ENCODE measurements at places on chromosomes 11 and 22.
A peak's percentile ranks its signal among the peaks of the same experiment; 100 is the strongest.

GRCh38 chr22:26197425-26197824, 28.2 kb downstream of the SEZ6L start:
- no peak for DNase-seq

GRCh38 chr22:46783721-46784120, 21.3 kb downstream of the TBC1D22A start:
- no peak for DNase-seq

- DNase-seq: no peak
Observed at GRCh38 chr11:7651140-7651551, 22.2 kb downstream of the CYB5R2 start.

- no peak for DNase-seq
Observed at GRCh38 chr22:36739185-36739584, 35.6 kb upstream of the CACNG2 start.

DNA sequence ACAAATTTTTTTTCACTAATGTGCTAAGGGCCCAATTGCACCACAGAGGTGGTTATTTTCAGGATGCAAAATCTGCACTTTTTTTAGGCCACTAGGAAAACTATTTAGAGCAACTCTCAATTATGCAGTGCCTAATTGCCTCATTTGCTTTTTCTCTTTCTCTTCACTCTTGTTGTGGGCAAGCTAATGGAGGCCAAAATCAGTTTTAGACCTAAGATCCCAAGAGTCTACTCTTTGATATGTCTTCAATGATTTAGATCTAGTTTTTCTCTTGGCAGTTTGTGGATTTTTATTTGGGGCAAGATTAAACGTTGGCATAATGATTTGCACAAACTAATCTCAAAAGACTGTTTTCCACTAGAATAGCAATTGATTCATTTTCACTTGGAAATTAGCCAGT, 1996.9 kb downstream of the LRRC4C start:
- no peak for DNase-seq

GRCh38 chr11:84890676-84891075, 736.5 kb downstream of the DLG2 start:
- no peak for DNase-seq

- DNase-seq: no peak
Observed at GRCh38 chr11:76256448-76256847, 50.1 kb upstream of the WNT11 start.

GRCh38 chr22:20587206-20587958, 80.0 kb downstream of the MED15 start:
- DNase-seq: no peak

GRCh38 chr11:68457216-68457897, 3.2 kb upstream of the PPP6R3 start:
- DNase-seq: no peak

DNA sequence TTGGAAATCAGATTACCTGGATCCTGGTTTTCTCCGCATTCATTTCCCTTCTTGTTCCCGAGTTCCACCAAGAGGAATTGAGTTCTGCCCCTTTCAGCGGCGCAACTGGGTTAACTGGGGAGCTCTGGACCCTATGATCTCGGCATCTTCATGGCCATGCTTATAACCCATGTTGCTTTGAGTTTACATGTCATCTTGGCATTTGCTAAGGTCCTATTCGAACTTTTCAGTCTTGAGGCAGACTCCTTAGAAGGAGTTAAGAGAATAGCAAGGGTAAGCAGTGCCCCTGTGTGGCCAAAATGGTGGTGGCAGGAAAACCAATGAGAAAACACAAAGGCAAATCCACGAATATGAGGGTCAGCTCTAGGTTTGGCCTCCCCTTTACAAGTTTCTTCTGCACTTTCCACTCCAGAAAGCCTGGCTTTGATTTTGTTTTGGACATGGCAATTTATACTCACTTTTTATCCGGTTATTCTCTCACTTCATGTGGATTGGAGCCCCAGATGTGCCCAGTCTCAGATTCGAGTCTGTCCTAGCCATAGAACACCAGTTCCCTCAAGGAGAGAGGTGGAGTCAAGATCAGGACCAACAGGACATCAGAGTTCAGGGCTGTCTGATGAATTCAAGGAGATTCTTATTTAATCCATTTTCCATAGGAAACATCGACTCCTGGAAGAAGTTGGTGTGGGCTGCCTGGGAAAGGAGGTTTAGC, 55.3 kb upstream of the FBXO3 start:
- DNase-seq: peak; percentile 73

DNA sequence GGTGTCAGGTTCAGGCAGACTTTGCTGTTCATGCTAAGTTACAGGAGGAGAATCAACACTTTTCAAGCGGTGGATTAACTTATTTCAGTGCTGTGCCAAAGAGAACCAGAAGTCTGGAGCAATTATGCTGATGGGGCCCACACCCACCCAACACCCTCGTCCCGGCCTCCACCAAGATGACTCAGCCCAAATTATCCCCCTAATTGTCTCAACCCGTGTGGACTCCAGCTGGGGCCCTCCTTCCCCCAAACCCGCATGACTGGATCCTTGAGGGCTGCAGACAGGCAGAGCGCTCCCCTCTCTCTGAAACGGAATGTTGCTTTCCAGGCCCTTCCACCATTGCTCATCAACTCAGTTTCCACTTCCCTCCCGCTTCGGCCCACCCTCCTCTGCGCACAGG, 34.6 kb upstream of the MN1 start:
- DNase-seq: no peak

DNA sequence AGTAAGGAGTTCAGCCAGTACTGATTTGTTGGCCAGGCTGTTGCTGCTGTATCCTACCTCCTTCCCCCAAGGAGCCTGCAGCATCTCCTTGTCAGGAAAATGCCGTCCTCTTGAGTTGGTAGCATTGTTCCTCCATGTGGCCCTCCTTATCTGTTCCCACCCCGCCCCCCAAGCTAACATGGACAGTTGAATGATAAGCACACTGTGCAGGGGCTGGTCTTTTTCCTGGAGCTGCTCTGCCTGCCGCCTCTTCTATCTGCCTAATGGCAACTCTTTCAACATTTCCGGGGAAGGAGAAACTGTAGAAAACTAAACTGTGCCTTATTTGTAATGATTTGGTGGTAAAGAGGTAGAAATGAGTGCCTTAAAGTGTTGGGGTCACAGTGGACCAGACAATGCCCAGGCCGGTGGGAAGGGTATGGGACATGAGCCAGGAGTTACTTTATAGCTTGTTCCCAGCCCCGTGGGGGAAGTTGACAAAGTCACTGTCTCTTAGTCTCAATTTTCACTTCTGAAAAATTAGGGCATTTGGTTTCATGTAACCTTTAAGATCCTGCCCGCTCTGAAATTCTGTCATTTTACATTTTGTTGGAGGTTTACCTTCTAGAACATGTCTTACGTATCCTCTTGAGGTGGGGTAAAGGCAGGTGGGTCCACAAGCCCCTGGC, 4.5 kb downstream of the FAM118A start:
- DNase-seq: no peak

DNA sequence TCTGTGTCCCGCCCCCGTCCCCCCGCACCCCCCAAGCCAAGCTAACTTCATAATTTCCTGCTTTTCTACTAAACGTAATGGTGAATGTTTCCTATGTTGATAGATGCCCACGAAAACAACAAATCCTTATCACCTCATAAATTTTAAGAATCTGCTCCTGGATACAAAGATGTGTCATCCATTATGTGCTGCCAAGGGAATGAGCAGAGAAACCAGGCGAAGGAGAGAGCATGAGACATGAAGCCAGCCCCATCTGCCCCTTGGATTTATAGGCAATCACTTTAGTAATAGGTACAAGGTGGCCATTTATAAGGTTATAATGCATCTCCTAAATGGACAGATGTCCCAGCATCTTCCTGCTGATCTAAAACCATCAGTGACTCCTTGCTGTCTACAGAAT, 30.3 kb downstream of the LAYN start:
- DNase-seq: no peak

DNA sequence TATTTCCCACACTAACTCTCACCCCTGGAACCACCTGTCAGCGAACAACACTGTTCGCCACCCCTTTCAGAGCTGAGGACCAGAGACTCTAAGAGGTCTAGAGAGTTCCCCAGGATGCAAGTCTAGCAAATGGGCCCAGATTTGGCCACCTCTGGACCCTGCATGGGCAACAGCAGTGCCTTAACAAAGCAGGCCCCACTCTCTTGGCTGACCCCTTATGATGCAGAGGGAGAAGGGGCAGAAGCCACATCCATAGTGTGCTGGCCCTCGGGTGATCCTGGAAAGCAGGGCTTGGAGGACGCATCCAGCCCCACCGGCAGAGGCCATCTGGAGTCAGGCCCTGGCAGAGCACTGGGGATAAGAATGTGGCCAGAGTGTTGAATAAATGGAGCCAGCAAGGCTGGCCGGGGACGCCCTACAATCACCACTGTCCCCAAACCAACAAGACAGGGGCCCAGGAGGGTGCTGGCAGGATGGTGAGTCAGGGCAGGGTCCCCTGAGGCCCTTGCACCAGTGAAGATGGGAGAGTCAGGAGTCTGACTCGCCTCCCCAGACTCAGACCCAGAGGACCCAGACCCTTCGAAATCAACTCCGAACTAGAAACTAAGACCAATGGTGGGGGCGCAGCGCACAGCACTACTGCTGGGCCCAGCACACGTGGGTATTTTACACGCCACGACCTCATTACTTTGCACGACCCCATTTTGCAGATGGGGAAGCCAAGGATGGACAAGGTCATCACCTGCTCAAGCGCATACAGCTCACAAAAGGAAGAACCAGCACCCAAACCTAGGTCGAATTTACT, 6.5 kb downstream of the CSNK1E start:
- no peak for DNase-seq

DNA sequence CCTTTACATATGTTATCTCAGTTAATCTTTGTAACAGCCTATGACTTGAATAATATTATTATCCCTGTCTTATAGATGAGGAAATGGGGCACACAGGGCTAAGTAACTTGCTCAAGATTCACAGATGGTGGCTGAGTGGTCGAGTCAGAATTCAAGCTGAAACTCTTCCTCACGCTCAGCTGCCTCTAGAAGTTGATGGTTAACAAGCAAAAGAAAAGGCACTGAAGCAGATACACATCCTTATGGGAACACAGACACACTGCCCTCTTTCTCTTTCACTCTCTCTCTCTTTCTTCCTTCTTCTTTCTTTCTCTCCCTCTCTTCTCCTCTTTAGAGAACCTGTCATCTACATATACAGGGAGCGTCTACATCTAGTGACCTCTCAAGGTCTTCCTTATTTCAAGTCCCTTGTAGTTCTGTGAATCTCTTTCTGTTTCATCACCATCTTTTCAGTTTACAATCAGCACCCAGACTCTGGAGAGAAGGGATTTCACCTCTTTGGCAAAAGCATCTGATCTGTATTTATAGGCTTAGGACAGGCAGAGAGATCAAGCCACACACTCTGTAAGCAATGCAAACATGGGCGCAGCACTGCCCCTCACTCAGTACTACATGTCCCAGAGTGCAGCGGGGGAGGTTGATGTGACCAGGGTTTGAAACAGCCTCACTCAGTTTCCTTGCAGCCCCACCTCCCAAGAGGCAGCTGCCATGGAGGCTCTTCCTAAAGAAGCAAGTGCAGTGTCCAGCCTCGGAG, 75.7 kb downstream of the GRAMD1B start:
- DNase-seq: no peak

DNA sequence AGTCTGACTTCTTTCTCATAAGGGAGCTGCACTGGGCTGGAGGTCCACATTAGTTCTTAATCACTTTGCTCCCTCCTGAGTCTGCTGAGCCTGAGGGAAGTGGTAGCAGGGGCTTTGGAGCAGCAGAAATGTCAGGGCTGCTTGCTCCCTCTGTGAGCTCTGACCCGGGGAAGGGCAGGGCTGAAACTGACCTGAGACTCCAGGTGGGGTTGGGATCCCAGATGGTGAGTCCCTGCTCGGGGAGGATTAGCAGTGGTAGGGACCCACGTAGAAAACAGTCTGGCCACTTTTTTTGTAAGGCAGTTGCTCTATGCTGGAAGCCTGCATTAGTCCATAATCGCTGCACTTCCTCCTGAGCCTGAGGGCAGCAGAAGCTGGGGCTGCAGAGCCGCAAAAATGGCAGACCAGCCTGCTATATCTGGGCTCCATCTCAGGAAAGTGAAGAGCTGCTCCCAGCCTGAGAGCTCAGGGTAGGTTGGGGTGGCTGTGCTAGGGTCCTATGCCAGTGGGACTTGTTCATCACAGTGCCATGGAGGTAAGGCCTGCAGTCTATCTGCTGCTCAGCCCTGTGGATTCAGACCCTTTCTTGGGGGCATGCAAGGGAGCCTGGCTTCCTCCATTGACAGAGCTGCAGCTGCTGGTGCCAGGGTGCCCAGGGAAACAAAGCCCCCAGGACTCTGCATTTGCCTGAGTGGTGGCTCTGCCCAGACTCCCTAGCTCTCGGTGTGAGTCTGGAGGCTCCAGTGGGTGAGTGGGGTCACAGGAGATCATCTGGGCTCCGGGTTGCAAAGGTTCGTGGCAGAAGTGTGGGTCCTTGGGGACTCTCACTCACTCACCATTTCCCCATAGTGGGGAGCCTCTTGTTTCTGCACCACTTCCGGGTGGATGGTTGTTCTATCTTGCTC, 854.3 kb downstream of the LUZP2 start:
- no peak for DNase-seq

DNA sequence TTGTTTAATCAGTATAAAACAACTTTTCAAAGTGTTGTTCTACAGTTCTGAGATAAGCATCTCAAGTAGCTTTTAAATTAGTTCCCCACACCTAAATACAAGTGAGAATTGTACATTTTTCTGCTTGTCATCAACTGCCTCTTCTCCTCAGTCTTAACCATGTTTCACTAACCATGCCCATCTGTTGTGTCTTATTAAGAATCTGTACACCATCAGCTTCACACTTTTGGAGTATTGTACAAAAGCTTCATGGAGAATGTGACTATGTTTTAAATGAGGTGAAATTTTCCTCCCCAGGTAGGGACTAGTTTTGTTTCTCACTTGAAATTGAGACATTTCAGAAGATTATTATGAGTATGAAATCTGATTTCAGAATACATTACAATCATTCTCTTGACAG, 52.4 kb downstream of the SIK2 start:
- no peak for DNase-seq

DNA sequence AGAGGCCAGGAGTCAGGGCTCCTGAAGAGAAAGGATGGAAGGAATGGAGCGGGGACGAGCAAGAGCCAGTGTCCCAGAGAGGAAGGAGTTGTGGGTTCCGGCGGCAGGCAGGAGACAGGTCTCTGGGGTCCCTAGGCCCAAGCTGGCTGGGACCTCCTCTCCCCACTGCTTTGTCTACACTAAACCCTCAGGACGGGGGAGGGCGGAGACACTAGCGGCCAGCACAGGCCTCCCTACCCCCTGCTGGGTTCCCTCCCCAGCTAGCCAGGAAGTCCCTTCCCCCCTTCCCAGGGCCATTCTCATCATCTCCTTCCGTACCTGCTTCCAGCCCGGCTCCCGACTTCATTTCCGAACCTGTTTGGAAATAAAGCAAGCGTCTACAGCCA, 79.5 kb downstream of the ST3GAL4 start:
- DNase-seq: no peak

DNA sequence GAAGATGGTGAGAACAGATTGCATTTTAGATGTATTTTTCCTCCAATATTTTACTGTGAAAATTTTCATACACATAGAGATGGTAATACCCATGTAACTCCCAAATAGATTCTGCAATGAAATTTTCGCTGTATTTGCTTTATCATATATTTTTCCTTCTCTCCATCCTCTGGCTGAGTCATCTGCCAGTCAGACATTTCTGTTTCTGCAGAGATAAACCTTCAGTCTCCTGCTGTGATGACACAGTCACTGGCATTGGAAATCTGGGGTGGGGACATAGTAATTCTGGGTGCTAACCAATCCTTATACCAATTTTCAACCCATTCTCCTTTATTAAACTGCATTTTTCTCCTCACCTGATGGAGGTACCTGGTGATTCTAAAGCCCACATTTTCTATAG, 33.7 kb downstream of the SVIP start:
- no peak for DNase-seq

- no peak for DNase-seq
Observed at GRCh38 chr22:30289980-30290313, 642 bp upstream of the CASTOR1 start.

- peak; percentile 77 for DNase-seq
Observed at GRCh38 chr22:39960791-39961746, 872 bp downstream of the TMA7B start.

Data from epithelial cell of esophagus (primary cell).